ENCODE measurements at places on chromosomes 4 and X.

DNA sequence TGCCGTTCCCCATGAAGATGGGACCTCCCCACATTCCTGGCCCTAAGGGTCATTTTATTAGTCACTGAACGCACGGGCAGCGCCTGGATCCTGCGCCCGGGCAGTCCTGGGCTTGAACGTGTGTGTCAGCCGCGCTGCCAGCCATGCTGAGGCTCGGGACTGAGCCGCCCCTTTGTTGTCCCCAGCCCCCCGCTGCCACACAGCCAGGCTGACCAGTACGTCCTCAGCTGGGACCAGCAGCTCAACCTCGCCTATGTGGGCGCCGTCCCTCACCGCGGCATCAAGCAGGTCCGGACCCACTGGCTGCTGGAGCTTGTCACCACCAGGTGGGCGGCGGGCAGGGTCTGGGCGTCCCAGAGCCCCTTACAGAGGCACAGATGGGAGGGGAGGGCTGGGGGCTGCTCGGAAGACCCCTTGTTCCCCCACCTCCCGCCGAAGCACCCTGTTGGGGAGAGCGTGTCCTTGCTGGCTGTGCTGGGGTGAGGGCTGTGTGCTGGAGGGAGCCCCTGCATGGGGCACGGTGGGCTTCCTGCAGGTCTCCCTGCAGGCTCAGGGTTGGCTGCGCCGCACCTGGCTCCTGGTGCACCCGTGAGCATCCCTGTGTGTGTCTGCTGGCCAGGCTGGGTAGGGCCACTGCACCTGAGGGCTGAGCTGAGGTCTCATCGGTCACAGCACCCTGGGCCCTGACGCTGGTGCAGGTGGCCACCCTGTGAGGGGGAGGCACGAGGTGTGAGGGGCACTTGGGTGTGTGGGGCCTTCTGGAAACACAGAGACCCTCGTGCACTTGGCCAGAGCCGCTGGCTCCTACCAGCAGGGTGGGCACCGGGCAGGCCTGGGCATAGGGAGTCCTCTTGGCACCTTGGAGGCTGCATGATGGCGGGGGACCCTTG is 1.0 kb downstream of the IDUA start:
- DNase-seq: no peak

DNA sequence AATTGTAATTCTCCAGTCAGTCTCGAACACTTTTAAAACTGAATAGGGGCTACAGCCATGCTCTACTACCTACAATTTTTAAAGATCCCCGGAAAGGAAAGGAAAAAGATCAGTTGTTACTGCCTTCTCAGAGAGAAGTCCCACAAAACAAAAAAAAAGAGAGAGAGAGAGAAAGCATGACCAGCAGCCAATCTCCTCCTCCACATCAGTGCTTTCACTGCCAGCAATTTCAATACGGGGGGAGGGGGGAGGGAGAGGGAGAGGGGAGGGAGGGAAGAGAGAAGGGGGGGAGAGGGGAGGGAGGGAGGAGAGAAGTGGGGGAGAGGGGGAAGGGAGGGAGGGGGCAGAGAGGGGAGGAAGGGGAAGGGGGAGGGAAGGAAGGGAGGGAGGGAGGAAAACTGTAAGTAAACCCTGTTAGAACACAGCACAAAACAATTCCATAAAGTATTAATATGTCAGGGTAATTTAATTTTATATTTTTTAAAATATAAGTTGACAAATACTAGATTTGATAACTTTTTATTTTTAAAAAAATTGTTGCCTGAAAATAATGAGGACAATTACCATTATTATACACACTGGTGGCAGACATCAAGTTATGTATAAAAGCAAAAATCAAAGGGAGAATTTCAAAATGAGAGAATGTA is 108.0 kb downstream of the LRBA start:
- no peak for DNase-seq

DNA sequence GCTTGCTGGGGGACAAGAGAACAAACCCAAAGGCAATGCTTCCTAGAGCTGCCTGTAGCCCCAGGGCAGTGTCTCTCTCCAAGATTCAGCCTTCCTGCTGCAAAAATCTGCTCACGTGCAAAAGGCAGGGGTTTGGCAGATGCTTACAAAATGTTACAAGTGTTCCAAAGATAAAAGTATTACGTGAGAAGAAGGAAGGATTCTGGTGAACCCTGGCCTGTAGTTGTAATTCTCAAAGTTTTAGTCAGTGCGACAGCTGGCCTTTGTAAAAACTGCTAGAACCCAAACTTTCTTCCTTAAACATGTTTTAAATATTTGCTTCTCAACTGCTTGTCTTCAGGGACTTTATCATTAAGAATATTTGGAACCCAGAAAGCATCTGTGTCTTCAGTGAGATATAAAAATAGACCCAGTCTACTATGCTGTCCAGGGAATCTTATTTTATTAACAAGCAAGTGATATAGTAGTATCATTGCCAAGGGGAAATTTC is 232.3 kb downstream of the FRMPD4 start:
- DNase-seq: no peak

GRCh38 chr4:158538911-158539310 is 17.2 kb downstream of the RXFP1 start:
- DNase-seq: no peak

- no peak for DNase-seq
Observed at GRCh38 chrX:115233497-115234455, at the start of gene LRCH2. LRCH2 (minus strand) TSS chrX:115234096; CDS start chrX:115234041, 55 bp downstream.

DNA sequence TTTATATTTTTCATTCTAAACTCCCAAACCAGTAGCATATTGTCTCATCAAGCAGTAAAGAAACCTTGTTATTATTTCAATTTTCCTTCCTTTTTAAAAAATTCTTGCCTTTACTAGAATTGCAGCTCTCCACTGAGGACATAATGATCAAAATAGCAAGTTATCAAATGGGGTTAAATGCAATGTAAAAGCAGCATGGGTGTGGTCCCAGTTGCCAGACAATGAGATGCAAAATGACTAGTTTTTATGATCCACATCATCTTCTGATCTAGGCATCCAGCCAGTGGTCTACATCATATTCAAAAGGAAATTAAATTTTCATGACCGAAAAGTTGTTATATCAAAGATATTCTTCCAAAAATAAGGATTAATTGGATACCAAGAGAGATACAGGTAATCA is 427.9 kb upstream of the SMIM31 start:
- DNase-seq: no peak

GRCh38 chrX:133661962-133662839 is 246.9 kb upstream of the GPC4 start:
- DNase-seq: no peak

DNA sequence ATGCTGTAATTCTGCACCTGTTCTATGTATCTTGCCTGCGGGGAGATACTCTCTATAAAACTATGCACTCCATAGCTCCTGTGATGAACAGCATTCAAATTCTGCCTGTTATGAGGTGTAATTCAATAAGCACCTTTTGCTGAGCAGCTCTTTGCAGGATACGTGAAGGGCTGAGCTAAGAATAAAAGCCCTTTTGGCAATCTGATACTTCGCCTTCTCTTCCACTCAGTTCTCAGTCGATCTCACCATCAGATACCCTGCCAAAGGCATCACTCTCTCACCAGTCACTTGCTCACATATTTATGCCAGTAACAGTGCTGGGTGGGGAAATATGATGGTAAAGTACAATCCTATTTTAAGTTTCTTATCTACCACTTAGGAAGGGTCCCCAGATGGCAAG is 67.2 kb downstream of the RPS3A start:
- DNase-seq: no peak

GRCh38 chr4:149238097-149238496 is 577.5 kb downstream of the IQCM start:
- DNase-seq: no peak

DNA sequence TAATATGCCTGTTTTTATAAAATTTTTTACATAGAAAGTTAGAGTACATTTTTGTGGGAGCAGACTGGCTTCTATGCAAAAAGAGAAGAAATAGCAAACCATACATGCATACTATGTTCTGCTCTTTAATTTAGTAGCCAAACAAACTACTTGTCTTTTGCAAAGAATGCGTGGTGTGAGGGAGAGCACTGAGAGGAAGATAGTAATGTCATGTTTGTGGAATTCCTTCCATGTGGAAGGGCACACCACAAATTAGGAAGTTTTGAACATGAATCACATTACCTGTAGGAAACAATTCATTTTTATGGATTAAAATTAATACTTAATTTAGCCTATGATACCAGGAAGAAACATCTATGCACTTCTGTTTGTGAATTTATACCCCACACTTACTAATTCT is 1529.1 kb upstream of the ADGRL3 start:
- DNase-seq: no peak

- no peak for DNase-seq
Observed at GRCh38 chr4:126725906-126726305, 906.9 kb upstream of the INTU start.

GRCh38 chrX:64894454-64895038 is 81.7 kb downstream of the ZC4H2 start:
- peak; percentile 10 for DNase-seq

DNA sequence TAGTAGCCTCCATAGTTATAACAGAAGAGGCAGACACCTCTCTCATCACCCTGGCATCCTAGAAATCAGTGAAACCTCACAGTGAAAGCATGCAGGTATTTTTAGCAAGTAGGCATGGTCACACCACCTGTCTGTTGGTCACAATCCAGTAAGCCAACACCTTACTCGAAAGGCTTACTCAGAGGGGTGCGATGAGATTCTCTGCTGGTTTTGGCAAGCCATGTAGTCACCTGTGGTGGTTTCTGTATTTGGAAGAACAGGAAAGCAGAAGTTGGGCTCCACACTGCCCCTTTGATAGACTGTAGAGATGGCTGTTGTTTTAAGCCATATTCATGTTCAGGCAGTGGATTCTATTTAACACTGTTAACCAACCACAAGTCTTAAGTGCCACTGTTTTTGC is 134.7 kb downstream of the DCLK2 start:
- no peak for DNase-seq

DNA sequence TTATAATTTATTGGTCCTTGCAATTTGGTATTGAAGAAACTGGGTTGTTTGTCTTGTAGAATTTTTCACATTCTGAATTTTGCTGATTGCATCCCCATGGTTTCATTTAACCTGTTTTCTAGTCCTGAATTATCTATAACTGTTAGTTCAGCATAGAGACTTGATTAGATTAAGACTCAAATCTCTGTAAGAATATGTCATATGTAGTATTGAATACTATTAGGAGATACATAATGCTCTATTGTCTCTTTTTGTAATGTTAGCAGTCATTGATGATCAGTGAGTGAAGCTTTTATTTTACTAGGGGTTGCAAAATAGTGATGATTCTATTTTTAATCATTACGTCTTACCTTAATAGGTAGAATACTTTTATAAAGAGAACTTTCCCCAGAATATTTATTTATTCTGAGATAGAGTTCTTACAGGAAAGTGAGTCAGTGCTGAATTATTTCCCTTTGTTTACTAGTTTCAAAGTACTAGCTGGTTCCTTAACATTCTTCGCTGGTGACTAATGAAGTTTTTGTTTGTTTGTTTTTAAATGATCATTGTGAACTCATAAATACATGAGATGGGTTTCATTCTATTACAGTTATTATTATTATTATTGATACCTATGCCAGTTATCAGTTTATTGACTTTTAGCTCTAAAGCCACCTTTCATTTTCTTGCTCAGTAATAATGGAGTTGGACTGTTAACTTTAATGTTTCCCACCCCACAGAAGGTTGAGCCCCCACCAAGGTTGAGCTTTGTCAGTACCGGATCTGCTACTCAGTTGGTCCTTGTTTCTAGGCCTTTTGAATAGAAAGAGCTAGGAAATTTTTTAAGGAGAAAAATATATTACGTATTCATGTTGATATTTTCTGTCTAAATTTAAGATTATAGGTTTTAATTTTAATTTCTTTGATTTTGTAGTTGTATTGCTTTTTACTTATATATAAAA is 102.3 kb downstream of the LARP1B start:
- no peak for DNase-seq

GRCh38 chrX:100447655-100448397 is 37.8 kb upstream of the PCDH19 start:
- DNase-seq: peak; percentile 2

DNA sequence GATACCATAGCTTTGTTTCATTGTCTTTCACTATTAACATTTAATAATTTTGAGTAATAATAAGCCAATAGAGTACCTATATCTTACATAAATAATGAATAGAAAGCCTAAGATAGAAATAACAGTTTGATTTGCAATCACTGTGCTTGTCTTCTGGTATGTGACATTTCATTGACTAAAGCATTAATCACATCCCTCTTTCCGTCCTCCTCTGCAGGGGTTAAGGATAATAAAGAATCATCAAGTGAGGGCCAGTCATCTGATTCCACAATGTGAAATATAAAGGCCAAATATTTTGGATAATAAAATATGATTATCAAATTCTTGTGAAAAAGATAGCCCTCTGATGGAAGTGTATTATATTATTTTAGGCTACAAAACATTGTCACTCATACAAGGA is 2073.4 kb downstream of the ARAP2 start:
- no peak for DNase-seq

GRCh38 chrX:25002661-25003020 is 13.1 kb downstream of the ARX start:
- no peak for DNase-seq

- DNase-seq: no peak
Observed at GRCh38 chr4:8556341-8557150, 23.6 kb upstream of the GPR78 start.

DNA sequence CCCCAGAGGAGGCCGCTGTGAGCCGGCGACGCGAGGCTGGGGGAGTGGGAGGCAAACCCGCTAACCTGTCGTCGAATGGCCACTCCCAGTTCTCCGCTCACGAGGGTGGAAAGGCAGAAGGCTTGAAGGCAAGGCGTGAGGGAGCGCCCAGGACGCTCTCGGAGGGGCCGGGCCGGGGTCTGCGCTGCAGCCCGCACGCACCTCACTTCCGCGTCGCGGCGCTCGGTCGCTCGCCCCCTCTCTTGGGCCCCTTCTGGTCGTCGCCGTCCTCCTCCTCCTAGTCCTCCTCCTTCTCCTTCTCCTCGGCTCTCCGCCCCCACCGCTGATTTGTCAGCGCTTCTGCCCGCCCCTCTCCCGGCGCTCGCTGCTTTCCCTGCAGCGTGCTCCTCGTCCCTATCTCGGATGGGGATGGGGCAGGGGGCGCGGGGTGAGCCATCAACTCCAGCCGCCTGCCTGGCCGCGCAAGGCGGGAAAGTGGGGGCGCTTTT is at the start of gene SNCA:
SNCA (minus strand) TSS at position 265 of the 488 bp plus-strand sequence. CDS start 1,494 bp downstream, outside the sequence.
- DNase-seq: peak; percentile 41

DNA sequence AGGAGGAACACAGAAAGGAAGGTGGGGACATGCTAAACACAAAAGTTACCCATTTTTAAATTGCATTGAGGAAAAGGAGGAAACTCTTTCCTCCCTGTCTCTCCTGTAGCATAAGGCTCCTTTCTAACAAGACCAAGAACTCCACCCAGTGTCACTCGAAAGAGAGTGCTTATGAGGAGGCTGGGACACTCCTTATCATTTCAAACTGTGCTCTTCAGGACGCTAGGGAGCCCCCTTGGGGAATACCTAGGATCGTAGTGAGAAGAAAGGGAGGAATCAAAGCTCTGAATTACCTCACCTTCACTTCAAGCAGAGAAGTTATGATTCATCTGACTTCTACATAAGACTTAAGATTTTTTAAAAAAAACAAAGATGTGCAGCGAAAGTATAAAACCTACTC is 65.5 kb downstream of the F9 start:
- DNase-seq: no peak

GRCh38 chrX:43589735-43590134 is 66.4 kb upstream of the MAOA start:
- no peak for DNase-seq

All from activated naive CD4-positive, alpha-beta T cell treated with Interleukin-2 at 50 U/mL for 16 hours (primary cell).